ENCODE measurements at places on chromosomes 5 and 9.

DNA sequence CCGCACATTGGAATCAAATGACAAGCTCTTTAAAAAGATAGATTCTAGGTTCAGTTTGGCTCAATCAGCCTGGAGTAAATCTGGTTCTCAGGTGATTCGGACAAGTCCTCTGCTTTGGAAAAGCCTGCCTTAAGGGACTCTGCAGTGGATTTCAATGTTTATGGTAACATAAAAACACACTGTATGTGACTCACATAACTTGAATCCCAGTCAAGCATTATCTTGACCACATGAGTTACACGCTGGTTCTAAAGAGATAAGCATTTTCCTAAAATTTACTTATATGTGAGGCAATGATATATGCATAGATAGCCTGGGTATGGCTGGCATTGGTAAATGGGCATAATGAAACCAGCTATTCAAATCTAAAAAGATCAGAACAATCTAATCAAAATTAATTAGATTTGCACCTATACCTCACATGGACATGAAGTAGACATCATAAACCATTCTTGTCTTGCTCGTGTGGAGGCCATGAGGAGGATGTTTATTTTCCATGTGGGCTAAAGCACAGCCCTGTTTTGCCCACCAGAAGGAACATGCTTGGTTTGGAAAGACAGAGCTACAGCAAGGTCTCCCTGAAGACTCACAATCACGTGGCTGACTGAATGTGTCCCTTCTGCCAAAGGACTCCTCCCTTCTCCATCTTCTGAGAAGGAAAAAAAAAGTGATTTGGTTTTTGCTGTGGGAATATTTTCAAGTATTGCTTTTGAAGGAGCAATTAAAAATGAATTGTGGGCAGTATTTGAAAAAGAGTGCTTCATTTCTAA is 351.7 kb downstream of the DIRAS2 start:
- no peak for DNase-seq

DNA sequence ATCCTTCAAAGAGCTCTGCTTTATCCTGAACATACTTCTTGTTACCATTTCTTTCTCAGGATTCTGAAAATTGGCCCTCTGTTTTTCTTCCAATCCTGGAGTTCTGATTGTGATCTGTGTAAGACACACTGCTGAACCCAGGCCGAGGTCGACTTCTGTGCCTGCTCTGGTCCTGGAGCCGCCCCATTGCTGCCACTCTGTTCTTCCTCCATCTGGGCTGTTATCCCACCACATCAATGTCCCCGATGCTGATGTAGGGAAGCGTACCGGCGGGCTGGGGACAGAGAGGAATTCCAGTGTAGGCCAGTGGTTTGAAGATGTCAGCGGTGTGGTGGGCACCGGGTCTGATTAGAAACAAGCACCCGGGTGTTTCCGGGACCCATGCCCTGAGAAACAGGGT is 102.5 kb downstream of the LIFR start:
- DNase-seq, result no peak

DNA sequence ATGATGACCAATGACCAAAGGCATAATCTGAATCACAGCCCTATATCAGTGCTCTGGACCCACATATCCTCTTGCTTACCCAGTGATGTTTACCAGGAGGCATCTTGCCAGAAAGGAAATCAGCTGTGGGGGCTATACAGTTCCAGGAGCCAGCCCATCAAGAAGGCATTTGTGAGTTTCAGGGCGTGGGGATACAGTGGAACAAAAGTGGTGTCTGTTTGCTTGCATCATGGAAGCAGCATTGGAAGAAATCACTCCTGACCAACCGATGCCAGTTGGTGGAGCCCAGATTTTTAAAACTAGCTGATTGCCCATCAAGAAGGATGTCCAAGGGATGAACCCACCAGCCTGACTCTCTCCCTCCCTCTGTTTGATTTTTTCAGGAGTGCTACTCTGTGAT is 106.5 kb upstream of the EGFLAM start:
- no peak for DNase-seq

- no peak for DNase-seq
These were observed 62.7 kb upstream of the RXRA start for GRCh38 chr9:134263596-134263995.

DNA sequence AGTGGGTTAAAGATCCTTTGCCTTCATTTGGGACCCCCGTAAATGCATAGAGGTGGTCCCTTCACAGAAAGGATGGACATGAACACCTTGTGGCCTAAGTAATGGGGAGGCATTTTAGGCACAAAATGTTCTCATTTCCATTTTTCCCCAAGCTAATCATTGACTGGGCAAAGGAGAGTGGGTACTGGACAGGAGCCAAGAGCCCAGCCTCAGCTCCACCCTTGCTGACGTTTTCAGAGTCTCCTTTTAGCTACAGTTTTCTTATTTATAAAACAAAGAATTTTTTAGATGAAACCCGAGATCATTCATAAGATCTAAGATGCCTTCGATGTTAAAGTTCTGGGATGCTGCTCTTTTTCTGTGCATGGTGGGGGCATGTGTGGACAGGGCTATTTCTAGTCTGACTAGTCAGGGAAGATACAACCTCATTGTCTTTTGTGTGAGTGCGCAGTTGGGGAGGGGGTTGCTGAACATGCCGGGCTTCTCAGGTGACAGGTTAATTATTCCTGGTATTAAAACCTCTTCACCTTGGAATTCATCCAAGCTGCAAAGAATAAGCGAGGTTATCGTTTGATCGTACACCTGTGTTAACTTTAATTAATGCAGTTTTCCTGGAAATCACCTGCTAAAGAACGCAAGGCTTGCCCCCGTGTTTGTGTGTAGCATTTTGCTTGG is 48.4 kb downstream of the ADAMTS16 start:
- no peak for DNase-seq

DNA sequence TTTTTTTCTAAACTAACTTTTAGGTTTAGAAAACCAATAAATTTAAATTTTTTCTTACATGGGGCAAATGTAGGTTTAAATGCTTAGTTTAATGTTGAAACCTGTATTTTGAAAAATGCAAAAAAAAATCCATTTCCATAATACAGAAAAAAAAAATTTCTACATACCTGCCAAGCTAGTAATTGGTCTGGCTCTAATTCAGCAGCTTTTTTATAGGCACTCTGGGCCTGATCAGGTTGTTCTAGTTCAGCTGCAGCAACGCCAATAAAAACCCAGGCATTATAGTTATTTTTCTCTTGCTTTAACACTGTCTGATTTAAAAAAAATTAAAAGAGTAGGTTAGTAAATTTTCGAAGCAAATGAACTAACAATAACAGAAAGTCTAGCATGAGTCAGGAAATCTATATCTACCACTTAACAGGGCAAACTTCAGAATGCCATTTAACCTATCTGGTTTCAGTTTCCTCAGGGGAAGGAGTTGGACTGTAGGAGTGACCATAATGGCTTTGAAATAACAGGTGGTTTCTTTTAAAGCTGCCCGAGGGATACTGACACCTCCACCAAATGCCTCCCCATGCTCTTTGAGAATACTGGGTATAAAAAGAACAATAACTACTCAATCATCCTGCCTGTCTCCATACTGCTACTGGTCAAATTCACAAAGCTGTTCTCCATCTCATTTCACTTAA is 11.6 kb downstream of the SKIC3 start:
- no peak for DNase-seq

DNA sequence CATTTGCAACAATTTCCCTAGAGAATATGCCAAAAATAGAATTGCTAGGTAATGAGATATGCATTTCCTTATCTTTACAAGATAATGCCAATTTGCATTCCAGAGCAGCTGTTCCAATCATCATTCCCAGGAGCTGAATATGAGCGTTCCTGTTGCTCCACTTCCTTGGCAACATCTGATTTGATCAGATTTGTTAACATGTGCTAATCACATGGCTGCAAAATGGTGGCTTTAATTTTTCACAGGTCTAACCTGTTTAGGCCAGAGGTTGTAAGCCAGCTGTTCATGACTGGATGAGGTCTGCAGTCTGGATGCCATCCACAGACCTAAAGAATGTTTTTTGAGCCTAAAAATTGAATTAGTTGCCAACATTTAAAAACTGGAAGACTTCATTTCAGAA is 220.7 kb upstream of the IL12B start:
- DNase-seq, result no peak

- DNase-seq, result no peak
These were observed 18.6 kb upstream of the NKD2 start for GRCh38 chr5:989961-990530.

DNA sequence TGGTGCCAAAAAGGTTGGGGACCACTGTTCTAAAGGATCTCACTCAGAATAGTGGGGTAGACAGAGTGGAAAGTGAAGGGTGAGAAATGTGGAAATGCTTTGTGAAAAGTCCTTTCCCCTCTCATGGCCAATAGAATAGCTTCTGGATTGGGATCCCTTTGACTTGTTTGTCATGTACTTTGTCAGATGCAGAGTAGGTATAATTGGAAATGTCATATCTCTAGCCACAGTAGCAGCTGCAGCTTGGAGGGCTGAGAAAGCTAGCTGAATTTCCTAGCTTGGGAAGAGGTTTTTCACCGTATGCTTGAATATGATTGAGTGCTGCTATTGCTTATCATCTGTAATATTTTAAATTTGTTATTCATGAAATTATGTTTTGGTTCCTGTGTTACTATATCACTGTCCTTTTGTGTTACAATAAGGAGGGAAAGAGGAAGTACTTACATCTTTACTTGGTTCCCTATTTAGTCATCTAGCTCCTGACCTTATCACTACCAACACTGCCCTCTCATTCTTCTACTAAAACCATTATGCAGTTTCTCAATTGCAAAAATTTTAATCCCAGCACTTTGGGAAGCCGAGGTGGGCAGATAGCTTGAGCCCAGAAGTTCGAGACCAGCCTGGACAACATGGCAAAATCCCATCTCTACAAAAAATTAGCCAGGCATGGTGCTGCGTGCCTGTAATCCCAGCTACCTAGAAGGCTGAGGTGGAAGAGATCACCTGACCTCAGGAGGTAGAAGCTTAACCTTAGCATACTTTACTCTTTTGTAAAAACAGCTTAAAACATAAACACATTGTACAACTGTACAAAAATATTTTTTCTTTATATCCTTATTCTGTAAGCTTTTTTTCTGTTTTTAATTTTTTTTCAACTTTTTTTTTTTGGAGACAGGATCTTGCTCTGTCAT is 12.4 kb downstream of the SLC30A5 start:
- DNase-seq, result no peak

- no peak for DNase-seq
These were observed 655.2 kb upstream of the RIOK2 start for GRCh38 chr5:97838214-97838613.

DNA sequence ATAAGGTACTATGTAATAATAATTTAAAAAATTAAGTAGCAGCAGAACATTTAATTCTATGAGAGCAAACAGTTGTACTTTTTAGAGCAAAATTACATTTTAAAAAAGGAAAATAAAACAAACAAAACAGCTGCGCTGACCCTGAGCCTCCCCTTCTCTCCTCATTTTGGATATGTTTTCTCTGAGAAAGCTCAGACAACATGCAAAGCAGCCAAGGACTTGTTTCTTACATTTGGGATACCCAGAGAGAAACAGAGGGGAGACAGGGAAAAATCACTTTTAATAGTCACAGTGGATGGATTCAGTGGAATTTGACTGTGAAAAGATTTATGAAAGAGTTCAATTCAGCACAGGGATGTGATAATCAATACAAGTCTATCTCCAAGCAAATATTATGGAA is 299.2 kb downstream of the EBF1 start:
- DNase-seq, result no peak

Data from stimulated activated CD8-positive, alpha-beta memory T cell treated with anti-CD3 and anti-CD28 coated beads, Interleukin-4, amount 100 ng/mL, for 4 hours (primary cell).